ENCODE measurements at places on chromosomes 7 and 10. TPM values are rescaled to one million over a fixed set of nuclear protein-coding genes. Genes with fewer than 3 reads are reported as not detected.

Gene ZDHHC4
- 40.8 TPM for total RNA-seq

Gene RARRES2
- 536 TPM for total RNA-seq

DNA sequence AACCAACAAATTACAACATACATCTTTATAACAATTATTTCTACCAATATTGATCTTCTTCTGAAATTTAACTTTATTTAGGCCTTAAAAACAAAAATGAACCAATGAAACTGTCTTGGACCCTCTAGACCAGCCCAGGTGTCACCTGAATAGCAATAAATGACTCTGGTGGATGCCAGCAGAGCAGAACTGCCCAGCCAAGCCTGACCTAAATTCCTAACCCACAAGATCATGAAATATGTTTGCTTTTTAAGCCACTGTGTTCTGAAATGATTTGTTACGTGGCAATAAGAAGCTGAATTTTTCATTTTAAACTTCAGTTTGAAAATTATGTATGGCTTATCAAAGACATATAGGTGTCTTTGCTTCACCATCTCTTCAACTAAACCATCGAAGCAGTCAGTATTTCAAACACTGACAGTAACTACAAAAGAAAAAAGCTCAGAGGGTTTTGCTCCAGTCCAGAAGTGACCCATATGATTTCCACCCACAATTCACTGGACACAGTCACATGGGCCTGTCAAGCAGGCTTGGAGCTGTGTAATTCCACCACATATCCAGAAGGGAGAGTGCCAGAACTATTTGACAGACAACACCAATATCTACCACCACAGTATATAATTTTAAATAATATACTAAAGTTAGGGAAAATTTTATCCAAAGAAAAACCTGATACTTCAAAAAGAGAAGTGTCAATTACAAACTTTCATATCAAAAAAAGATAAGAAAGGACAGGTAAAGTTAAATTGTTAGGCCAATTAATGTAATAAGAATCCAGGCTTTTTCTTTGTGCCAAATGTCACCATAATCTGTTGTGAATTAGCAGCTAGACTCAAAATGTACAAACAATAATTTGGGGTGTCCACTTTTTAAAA is 94.5 kb downstream of the KMT2C start:
- no peak overlapping the region for H3K4me3 ChIP-seq
- H3K27ac ChIP-seq = no peak overlapping the region
- no peaks in the 10 kb centered on the region for H3K36me3 ChIP-seq
- no peaks in the 10 kb centered on the region for H3K4me1 ChIP-seq
- no peak for DNase-seq
- H3K27me3 ChIP-seq = no peaks in the 10 kb centered on the region

- no peaks in the 10 kb centered on the region for H3K36me3 ChIP-seq
- no peak for DNase-seq
- no peaks in the 10 kb centered on the region for H3K27me3 ChIP-seq
- H3K4me3 ChIP-seq = no peak overlapping the region
- H3K4me1 ChIP-seq = peaks cover 36% of the 10 kb centered on the region
These were observed 8.6 kb downstream of the SHH start for GRCh38 chr7:155803418-155804376.

Gene CXCL12
- total RNA-seq = 146 TPM

Gene TAF6
- 68.9 TPM for total RNA-seq

DNA sequence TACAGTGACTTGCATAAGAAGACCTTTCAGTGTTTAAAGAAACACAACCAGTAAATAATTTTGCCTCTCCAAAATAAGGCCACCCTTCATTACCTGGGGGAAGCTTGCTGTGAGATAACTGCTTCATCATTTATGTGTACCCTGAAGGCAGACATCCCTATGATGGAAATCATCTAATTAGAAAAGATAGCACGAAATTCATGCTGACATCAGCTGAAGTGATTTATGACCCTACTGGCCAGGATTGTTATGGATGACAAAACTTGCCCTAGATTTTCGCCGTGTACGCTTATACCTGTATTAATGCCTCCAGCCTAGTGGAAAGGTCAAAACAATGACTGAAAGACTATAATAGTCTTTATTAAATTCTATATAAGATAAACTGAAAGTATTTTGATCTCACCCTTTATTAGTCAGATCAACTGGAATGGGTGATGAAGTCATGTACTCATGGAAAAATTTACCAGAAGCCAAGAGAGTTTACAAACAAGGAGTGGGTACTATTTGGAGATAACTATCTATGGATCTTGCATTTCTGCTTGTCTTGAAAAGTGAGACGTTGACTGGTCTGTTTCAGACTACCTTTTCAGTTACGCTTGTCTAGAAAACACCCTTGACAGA is 114.2 kb downstream of the PPP1R3A start:
- no peaks in the 10 kb centered on the region for H3K27me3 ChIP-seq
- H3K36me3 ChIP-seq = no peaks in the 10 kb centered on the region
- H3K27ac ChIP-seq = no peak overlapping the region
- H3K4me3 ChIP-seq = no peak overlapping the region

Gene PIK3CG
- total RNA-seq = 8.7 TPM

Gene SPDYE2
- total RNA-seq = not detected

DNA sequence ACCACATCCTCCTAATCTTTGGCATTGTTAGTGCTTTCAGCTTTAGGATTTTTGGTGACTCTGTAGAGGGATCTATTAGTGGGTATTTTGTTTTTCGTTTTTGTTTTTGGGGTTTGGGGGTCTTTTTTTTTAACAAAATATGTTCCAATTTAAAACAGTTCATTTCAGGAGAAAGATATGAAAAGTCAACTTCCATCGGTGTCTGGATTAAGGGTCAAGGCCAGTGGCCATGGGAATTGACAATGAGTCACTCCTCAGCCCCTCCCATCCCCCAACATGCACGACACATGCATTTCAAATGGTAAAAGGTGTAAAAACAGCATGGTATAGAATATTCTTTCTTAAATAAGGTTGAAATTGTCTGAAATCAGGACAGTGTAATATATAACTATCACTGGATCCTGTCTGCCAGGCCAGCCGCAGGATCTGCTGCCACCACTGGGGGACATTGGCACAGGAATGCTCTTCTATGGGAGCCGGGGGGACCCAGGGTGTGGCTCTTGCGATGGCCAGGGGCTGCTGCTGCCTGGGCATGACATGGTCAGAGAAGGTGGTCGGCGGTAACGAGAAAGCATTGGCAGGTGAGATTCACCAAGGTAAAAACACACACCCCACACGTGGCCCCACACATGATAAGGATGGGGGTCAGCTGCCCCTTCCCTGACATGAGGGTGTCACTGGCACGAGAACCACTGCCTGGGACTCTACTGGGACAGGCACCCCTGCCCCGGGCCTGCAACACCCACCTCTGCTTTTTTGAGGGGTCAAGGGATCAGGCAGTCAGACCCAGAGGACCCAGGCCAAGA is 126.2 kb upstream of the KCTD7 start:
- peak; percentile 10 for DNase-seq
- H3K36me3 ChIP-seq = no peaks in the 10 kb centered on the region
- H3K4me3 ChIP-seq = no peak overlapping the region
- peaks cover 8% of the 10 kb centered on the region for H3K4me1 ChIP-seq
- no peak overlapping the region for H3K27ac ChIP-seq

Gene MEST
- total RNA-seq = 7.7 TPM

- no peak for DNase-seq
- no peak overlapping the region for H3K27ac ChIP-seq
- no peaks in the 10 kb centered on the region for H3K27me3 ChIP-seq
- H3K4me3 ChIP-seq = no peak overlapping the region
These were observed 44.8 kb downstream of the ADCYAP1R1 start for GRCh38 chr7:31096877-31097258.

DNA sequence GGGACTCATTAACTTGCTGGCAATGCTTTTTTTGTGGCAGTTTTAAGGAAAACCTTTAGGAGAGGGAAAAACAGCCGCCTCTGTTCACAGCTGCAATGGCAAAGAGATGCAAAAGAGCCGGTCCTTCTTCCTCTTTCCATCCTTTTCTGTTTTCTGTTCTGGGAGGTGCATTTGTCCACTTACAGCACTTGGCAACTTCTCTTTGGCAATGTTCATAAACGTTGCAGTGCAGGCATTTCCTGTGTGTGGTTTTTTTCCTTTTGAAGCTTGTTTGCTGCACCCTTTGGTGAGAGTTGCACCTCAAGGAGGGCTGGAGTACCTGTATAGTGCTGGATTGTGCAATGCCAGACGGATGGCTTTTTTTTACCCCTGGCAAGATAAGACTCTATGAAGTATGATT is 53.9 kb upstream of the HABP2 start:
- peaks cover 6% of the 10 kb centered on the region for H3K4me1 ChIP-seq
- H3K27me3 ChIP-seq = no peaks in the 10 kb centered on the region
- no peak overlapping the region for H3K4me3 ChIP-seq
- no peak for DNase-seq

- no peaks in the 10 kb centered on the region for H3K36me3 ChIP-seq
- no peak overlapping the region for H3K27ac ChIP-seq
- no peaks in the 10 kb centered on the region for H3K4me1 ChIP-seq
- H3K27me3 ChIP-seq = no peaks in the 10 kb centered on the region
- no peak overlapping the region for H3K4me3 ChIP-seq
- no peak for DNase-seq
These were observed 126.1 kb downstream of the AOAH start for GRCh38 chr7:36598054-36598674.

DNA sequence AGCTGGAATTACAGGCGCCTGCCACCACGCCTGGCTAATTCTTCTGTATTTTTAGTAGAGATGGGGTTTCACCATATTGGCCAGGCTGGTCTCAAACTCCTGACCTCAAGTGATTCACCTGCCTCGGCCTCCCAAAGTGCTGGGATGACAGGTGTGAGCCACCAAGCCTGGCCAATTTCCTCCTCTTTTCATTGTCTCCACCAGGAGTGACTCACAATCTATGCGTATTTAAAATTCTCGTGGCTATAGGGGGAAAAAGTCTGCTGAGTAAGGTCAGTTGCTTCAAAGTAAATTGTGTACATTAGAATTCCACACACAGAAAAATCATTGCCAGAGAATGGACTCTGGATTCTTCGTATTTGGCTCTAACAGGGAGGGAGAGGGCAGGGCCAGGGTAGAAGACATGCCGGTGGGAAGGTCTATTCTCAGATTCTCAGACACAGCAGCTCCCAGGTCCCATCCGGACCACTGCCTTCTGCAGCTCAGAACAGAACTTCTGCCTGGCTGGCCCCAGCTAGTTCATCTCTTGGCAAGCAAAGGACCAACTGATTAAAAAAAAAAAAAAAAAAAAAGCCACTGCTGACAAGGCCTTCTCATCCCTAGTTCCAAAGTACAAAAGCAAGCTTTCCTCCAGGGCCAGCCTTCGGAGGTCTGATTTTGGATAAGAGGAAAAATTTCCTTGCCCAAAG is 22.2 kb downstream of the PSPH start:
- no peak overlapping the region for H3K27ac ChIP-seq
- H3K4me1 ChIP-seq = no peaks in the 10 kb centered on the region
- H3K4me3 ChIP-seq = no peak overlapping the region
- no peaks in the 10 kb centered on the region for H3K36me3 ChIP-seq

DNA sequence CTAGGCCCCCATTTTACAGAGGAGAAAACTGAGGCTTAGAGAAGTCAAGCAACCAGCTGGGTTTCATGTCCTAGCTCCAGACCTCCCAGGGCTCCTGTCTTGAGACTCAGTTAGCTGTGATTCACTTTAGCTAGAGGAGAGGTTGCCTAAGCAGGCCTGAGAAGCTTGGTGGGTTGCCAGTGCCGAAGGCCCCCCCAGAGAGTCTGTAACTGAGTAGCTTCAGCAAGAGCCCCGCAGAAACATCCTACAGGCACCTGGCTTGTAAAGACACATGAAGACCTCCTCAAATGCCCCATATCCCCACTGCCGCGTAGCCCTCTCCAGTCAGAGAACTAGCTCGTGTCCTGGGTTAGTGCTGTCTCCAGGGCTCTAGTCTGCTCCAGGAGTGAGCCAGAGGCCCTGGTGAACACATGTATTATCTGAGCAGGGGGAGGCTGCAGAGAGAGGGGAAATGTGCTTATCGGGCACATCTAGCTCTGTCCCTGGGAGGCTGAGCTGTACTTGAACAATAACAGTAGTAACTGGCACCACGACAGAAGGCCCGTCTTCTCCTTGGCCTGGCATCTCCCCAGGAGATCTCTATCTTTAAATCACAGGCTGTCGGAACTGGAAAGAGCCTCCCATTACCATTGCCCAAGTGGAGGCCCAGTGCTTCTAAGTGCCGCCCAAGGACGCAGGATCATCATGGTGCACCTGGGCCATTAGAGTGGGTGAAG is 28.9 kb downstream of the UNC5B start:
- H3K4me1 ChIP-seq = peaks cover 7% of the 10 kb centered on the region
- DNase-seq = peak; percentile 71
- H3K27me3 ChIP-seq = no peaks in the 10 kb centered on the region
- no peaks in the 10 kb centered on the region for H3K36me3 ChIP-seq
- peak overlapping the region; percentile 29 for H3K27ac ChIP-seq
- no peak overlapping the region for H3K4me3 ChIP-seq

GRCh38 chr10:34206078-34206934 is 608.8 kb downstream of the PARD3 start:
- no peak overlapping the region for H3K4me3 ChIP-seq
- no peaks in the 10 kb centered on the region for H3K27me3 ChIP-seq
- H3K36me3 ChIP-seq = no peaks in the 10 kb centered on the region
- H3K27ac ChIP-seq = no peak overlapping the region

- DNase-seq = no peak
- no peak overlapping the region for H3K4me3 ChIP-seq
- H3K4me1 ChIP-seq = no peaks in the 10 kb centered on the region
- H3K27ac ChIP-seq = no peak overlapping the region
- no peaks in the 10 kb centered on the region for H3K36me3 ChIP-seq
These were observed 1.3 kb downstream of the IKZF1 start for GRCh38 chr7:50305583-50306493.

DNA sequence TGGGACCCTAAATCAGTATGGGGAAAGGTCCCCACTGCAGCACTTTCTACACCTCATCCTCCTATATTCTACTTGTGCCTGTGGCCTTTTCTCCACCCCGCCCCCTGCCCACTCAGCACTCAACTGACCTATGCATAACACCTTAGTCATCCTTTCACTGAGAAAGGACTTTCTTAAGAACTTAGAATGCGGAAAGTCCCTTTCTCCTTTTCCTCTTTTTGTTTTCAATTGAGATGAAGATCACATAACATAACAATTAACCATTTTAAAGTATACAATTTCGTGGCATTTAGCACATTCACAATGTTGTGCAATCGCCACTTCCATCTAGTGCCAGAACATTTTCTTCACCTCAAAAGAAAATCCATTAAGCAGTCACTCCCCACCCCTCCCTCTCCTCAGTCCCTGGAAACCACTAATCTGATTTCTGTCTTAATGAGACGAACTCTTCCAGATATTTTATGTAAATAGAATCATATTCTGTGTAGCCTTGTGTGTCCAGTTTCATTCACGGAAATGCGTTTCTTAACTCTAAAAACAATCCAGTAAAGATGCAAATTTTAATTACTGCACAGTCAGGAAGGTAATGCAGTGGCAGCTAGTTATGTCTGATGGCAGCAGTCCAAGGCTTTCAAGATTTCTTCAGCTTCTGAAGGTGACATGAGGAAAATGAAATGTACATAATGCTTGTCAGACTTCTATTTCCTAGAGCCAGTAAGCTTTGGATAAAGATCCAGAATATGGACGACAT is 41.7 kb downstream of the FAS start:
- no peak overlapping the region for H3K4me3 ChIP-seq
- no peaks in the 10 kb centered on the region for H3K36me3 ChIP-seq
- no peak for DNase-seq
- no peak overlapping the region for H3K27ac ChIP-seq
- H3K27me3 ChIP-seq = no peaks in the 10 kb centered on the region

GRCh38 chr7:47423196-47423595 is 158.7 kb downstream of the TNS3 start:
- DNase-seq = no peak
- H3K4me1 ChIP-seq = no peaks in the 10 kb centered on the region
- no peaks in the 10 kb centered on the region for H3K36me3 ChIP-seq
- no peaks in the 10 kb centered on the region for H3K27me3 ChIP-seq
- H3K27ac ChIP-seq = no peak overlapping the region
